ENCODE measurements at places on chromosomes 4 and X.

DNA sequence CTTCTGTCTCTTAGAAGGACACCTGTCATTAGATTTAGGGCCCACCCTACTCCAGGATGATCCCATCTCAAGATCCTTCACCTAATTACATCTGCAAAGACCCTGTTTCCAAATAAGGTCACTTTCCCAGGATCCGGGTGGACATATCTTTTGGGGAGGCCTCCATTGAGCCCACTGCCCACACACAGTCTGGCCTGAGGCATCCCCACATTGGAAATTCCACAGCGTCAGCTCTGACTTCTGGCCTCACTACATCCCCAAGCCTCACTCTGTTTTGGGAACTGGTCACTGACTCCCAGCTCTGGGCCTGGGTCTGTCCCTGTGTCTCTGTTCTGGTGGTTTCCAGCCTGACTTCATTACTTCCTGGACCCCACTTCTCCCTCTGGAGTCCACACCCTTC is 285.5 kb downstream of the CRLF2 start:
- H3K27me3 ChIP-seq: no peaks in the 10 kb centered on the region
- H3K27ac ChIP-seq: no peak overlapping the region
- H3K36me3 ChIP-seq: no peaks in the 10 kb centered on the region
- DNase-seq: no peak
- no peaks in the 10 kb centered on the region for H3K4me1 ChIP-seq

- H3K27ac ChIP-seq: no peak overlapping the region
- H3K4me3 ChIP-seq: no peak overlapping the region
- peaks cover 30% of the 10 kb centered on the region for H3K4me1 ChIP-seq
- H3K36me3 ChIP-seq: no peaks in the 10 kb centered on the region
- H3K27me3 ChIP-seq: peaks cover 31% of the 10 kb centered on the region
These were observed 3.9 kb upstream of the SFRP2 start for GRCh38 chr4:153792618-153793247.

GRCh38 chr4:7564242-7564641 is 129.5 kb upstream of the PSAPL1 start:
- no peak overlapping the region for H3K4me3 ChIP-seq
- DNase-seq: no peak
- no peaks in the 10 kb centered on the region for H3K27me3 ChIP-seq
- H3K36me3 ChIP-seq: no peaks in the 10 kb centered on the region

GRCh38 chr4:130648570-130648969 is 1552.6 kb downstream of the C4orf33 start:
- H3K4me3 ChIP-seq: no peak overlapping the region
- H3K4me1 ChIP-seq: no peaks in the 10 kb centered on the region
- no peak overlapping the region for H3K27ac ChIP-seq
- H3K27me3 ChIP-seq: no peaks in the 10 kb centered on the region
- H3K36me3 ChIP-seq: no peaks in the 10 kb centered on the region

- no peak for DNase-seq
- no peaks in the 10 kb centered on the region for H3K36me3 ChIP-seq
- H3K4me3 ChIP-seq: no peak overlapping the region
- H3K4me1 ChIP-seq: no peaks in the 10 kb centered on the region
- H3K27ac ChIP-seq: no peak overlapping the region
These were observed 1243.8 kb upstream of the ADGRL3 start for GRCh38 chr4:59956366-59956765.

- H3K27ac ChIP-seq: no peak overlapping the region
- H3K4me1 ChIP-seq: no peaks in the 10 kb centered on the region
- no peaks in the 10 kb centered on the region for H3K36me3 ChIP-seq
- DNase-seq: no peak
These were observed 310.0 kb upstream of the AADAT start for GRCh38 chr4:170399581-170400293.

GRCh38 chr4:55561889-55562288 is 15.2 kb upstream of the CLOCK start:
- peaks cover 4% of the 10 kb centered on the region for H3K36me3 ChIP-seq
- no peak overlapping the region for H3K27ac ChIP-seq
- no peak for DNase-seq
- H3K4me3 ChIP-seq: no peak overlapping the region
- H3K27me3 ChIP-seq: no peaks in the 10 kb centered on the region
- peaks cover 14% of the 10 kb centered on the region for H3K4me1 ChIP-seq

DNA sequence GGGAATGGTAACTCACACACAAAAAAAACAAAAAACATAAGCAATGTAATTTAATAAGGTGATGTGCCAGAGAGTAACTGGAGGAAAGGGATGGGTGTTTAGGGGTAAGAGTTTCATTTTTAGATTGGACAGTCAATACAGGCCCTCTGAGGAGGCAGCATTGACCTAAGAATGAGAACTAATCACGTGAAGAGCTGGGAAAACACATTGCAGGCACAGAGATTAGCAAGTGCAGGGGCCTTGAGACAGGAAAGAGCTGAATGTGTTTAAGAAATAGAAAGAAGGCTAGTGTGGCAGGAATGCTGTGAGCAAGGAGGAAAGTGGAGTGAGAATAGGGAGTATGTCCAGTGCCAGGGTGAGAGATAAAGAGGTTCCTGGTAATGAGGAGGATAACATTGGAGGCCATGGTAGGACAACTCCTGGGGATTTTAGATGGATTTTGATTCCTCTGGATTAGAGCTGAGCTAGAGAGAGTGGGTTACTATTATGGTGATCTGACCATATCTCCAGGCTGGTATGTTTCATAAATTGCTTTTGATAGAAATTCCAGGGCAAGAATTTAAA is 17.6 kb downstream of the PDLIM5 start:
- H3K36me3 ChIP-seq: peaks cover 11% of the 10 kb centered on the region
- H3K27me3 ChIP-seq: no peaks in the 10 kb centered on the region
- no peak overlapping the region for H3K4me3 ChIP-seq

DNA sequence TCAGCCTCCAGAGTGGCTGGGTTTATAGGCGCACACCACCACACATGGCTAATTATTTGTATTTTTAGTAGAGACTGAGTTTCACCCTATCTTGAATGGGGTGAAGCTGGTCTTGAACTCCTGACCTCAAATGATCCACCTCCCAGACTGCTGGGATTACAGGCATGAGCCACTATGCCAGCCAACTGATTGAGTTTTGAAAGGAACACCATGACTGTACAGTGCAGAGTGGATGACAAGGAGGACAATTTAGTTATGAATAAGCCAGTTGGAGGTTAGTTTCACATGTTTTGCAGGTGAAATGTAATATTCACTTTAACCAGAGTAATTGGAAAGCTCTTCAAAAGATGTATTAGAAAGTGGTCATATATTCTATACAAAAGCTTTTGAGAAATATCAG is 60.8 kb downstream of the PCDH18 start:
- no peak for DNase-seq
- no peaks in the 10 kb centered on the region for H3K36me3 ChIP-seq
- H3K27me3 ChIP-seq: no peaks in the 10 kb centered on the region
- no peak overlapping the region for H3K27ac ChIP-seq

- peaks cover 30% of the 10 kb centered on the region for H3K36me3 ChIP-seq
- peak overlapping the region; percentile 63 for H3K4me3 ChIP-seq
- no peaks in the 10 kb centered on the region for H3K4me1 ChIP-seq
- no peaks in the 10 kb centered on the region for H3K27me3 ChIP-seq
- peak overlapping the region; percentile 98 for H3K27ac ChIP-seq
These were observed 288.3 kb downstream of the CHIC1 start for GRCh38 chrX:73851014-73852009.

DNA sequence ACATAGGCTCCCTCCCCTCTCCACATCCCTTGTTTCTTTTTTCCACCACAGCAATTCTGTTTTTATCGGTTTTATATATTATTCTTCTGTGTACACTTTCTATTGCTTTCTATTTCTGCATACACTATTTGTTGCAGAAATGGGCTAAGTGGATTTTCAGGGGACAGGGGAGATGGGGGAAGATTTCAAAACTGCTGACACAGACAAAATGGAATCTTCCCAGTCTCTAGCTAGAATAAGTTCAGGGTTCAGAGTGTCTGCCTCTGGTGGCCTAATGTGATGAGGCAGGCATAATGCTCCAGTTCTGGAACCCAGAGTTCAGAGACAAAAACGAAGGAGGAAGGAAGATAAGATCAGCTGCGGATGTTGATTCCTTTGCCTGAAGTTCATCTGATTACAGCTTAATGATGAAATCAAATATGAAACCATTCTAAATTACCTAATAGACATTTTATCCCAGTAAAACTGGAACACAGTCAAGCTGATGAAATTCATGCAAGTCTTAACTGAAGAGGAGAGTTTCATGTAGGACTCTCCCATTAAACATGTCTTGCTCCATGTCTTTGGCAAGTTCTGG is 447.1 kb downstream of the AFF2 start:
- H3K27ac ChIP-seq: no peak overlapping the region
- no peaks in the 10 kb centered on the region for H3K4me1 ChIP-seq
- DNase-seq: no peak
- no peaks in the 10 kb centered on the region for H3K36me3 ChIP-seq

GRCh38 chr4:10442976-10443375 is 14.2 kb downstream of the ZNF518B start:
- H3K4me3 ChIP-seq: no peak overlapping the region
- H3K36me3 ChIP-seq: peaks cover 45% of the 10 kb centered on the region
- no peaks in the 10 kb centered on the region for H3K27me3 ChIP-seq
- DNase-seq: peak; percentile 24

GRCh38 chr4:28508636-28509035 is 1648.0 kb downstream of the STIM2 start:
- no peak for DNase-seq
- H3K27me3 ChIP-seq: no peaks in the 10 kb centered on the region
- no peaks in the 10 kb centered on the region for H3K36me3 ChIP-seq
- H3K4me3 ChIP-seq: no peak overlapping the region
- no peak overlapping the region for H3K27ac ChIP-seq

- no peak for DNase-seq
- H3K27ac ChIP-seq: peak overlapping the region; percentile 85
- H3K36me3 ChIP-seq: peaks cover 45% of the 10 kb centered on the region
- H3K4me1 ChIP-seq: peaks cover 10% of the 10 kb centered on the region
- H3K27me3 ChIP-seq: no peaks in the 10 kb centered on the region
These were observed 965 bp downstream of the PPA2 start for GRCh38 chr4:105472871-105473323.

DNA sequence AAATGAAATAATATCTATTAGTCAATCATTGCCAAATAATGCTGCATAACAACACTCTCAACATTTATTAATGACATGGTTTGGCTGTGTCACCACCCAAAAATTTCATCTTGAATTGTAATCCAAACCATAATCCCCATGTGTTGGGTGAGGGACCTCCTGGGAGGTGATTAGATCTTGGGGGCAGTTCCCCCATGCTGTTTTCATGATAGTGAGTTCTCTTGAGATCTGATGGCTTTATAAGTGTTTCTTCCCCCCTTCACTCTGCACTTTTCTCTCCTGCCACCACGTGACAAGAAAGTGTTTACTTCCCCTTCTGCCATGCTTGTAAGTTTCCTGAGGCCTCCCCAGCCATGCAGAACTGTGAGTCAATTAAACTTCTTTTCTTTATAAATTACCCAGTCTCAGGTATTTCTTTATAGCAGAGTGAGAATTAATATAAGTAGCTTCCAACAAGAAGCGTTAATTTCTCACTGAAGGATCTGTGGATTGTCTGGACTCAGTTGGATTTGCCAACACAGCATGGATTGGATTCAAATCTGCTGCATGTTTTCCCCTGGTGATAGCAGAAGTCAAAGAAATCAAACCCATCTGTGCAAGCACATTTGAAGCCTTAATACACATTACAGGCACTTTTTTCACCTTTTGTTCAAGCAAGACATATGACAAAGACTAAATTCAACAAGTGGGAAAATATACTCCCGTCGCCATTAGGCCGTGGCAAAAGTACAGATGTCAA is 216.6 kb downstream of the PDGFC start:
- no peak for DNase-seq
- H3K27me3 ChIP-seq: no peaks in the 10 kb centered on the region
- no peaks in the 10 kb centered on the region for H3K36me3 ChIP-seq

DNA sequence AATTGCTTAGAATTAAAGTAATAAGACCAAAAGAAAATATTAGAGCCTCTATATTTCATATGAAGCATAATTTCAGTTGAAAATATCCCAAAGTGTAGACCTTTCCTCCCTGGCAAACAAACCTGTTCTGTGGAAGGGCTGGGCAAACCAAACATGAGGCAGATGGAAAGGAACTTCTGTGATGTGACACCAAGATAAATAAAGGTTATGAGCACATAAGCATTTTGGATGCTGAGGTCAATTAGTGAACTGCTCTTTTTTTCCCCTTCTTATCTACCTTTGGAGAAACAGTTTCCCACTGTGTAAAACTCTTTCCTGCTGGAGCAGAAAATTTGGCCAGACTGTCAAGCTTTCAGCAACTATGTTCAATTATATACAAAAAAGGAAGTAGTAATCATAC is 109.6 kb upstream of the STIM2 start:
- H3K27me3 ChIP-seq: no peaks in the 10 kb centered on the region
- no peak for DNase-seq
- H3K4me3 ChIP-seq: no peak overlapping the region
- no peaks in the 10 kb centered on the region for H3K36me3 ChIP-seq
- no peaks in the 10 kb centered on the region for H3K4me1 ChIP-seq

- no peak for DNase-seq
- H3K4me3 ChIP-seq: no peak overlapping the region
- peaks cover 76% of the 10 kb centered on the region for H3K36me3 ChIP-seq
- H3K27ac ChIP-seq: peak overlapping the region; percentile 22
- peaks cover 43% of the 10 kb centered on the region for H3K4me1 ChIP-seq
These were observed 4.0 kb downstream of the TMEM164 start for GRCh38 chrX:110006821-110007375.

GRCh38 chr4:100295792-100296191 is 105.5 kb upstream of the DDIT4L start:
- H3K4me3 ChIP-seq: no peak overlapping the region
- no peaks in the 10 kb centered on the region for H3K36me3 ChIP-seq
- no peaks in the 10 kb centered on the region for H3K4me1 ChIP-seq
- no peak overlapping the region for H3K27ac ChIP-seq

DNA sequence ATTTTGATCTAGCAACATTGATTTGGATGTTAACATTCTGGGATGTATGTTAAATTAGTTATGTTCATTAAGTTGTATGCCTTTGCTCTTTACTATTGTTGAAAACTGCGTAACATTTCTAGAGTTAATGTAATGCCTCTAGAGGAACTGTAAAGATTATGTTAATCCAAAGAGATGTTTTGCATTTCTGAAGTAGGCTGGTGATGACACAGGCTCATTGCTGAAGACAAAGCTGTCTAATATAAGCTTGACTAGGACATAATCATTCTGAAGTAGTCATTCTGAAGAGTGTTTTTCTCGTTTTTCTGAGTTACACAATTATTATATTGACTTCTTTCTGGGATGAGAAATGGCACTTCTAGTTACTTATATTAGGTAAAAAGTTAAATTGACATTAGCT is 72.9 kb downstream of the LRP2BP start:
- no peaks in the 10 kb centered on the region for H3K4me1 ChIP-seq
- H3K27ac ChIP-seq: no peak overlapping the region
- H3K36me3 ChIP-seq: peaks cover 16% of the 10 kb centered on the region
- H3K27me3 ChIP-seq: no peaks in the 10 kb centered on the region

- H3K27ac ChIP-seq: no peak overlapping the region
- H3K27me3 ChIP-seq: no peaks in the 10 kb centered on the region
- H3K4me3 ChIP-seq: no peak overlapping the region
- no peaks in the 10 kb centered on the region for H3K36me3 ChIP-seq
These were observed 30.4 kb downstream of the PGRMC1 start for GRCh38 chrX:119266364-119266995.

DNA sequence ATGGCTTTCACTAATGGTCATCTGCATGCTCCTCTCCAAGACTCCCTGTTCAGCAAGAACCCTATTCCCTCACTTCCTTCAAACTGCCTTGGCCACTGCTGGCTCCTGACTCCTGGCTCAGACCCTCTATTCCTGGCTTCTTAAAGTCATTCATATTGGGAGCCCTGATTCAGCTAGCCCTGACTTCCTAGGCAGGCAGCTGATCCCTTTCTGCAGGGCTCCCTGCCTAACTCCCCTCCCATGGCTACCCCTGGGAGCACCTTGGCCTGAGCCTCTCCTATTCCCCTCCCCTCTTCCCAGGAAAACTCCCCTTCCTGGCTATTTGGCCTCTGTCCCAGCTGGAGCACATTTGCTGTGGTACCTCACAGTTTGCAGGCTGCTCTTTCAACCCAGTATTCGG is 154.9 kb upstream of the PJA1 start:
- H3K27ac ChIP-seq: no peak overlapping the region
- DNase-seq: no peak
- no peak overlapping the region for H3K4me3 ChIP-seq
- H3K36me3 ChIP-seq: no peaks in the 10 kb centered on the region
